ENCODE measurements at places on chromosomes 6 and 20.

GRCh38 chr20:44615169-44615791 lies 32.9 kb downstream of the PKIG start:
- no peak for DNase-seq

DNA sequence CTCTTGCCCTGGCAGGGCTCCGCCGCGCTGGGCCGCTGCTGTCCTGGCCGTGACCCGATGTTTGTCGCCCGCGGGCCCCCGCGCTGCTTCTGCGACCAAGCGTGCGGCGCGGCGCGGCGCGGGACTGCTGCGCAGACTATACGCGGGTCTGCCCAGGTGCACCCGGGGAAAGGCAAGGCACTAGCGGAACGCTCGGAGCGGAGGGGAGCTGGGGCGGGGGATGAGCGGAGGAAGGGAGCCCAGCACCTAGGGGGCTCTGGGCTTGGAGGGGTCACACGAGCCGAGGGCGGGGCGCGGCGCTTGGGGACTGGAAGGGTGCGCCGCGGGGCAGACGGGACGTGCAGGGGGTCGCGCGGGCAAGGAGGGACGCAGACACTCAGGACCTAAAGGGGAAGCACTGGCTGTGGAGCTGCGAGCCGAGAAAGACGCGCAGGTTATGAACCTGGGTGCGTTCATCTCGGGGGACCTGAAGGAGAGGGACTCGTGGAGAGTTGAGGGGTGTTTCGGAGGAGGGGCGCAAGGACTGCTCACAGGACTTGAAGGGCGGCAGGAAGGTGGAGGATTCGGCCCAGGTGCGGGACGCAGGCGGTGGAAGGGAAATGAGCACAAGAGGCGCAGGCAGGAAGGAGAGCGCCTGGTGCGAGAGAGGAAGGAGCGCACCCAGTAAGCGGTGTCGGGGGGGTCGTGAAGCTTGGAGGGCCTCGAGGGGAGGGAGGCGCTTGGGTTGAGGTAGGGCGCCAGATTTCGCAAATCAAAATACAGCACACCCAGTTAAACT lies 40.8 kb upstream of the ZNFX1 start:
- no peak for DNase-seq

- no peak for DNase-seq
Measured at GRCh38 chr6:158418501-158418900, 106.2 kb downstream of the TULP4 start.

DNA sequence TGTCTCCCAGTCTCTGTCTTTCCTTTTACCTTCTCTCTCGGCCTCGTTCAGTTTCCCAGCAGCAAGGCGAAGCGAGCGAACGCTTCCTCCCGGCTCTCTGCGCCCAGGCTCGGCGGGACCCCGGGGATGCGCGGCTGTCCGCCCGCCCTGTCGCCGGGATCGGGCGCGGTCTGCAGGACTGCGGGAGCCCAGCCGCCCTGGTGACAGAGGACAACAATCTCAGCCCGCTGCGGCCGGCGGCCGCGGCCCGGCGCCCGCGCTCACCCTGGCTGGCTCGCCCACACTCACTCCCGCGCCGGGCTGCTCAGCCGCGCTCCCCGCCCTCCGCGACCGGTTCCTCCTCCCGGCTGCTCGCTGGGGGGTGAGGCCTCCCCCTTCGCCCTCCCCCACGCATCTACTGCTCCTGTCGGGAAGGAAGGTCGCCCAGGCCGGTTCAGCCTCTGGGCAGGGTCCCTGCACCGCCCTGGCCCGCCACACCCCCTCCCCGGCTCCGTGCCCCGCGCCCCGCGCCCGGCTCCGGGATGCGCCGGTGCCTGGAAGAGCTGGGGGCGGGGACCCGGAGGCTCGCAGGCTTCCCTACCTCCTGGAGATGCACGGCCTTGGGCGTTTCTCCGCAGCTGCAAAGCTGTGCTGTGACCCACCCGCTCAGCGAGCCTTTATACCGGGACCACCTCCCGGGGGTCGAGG lies 410 bp downstream of the SYNE1 start:
- no peak for DNase-seq

DNA sequence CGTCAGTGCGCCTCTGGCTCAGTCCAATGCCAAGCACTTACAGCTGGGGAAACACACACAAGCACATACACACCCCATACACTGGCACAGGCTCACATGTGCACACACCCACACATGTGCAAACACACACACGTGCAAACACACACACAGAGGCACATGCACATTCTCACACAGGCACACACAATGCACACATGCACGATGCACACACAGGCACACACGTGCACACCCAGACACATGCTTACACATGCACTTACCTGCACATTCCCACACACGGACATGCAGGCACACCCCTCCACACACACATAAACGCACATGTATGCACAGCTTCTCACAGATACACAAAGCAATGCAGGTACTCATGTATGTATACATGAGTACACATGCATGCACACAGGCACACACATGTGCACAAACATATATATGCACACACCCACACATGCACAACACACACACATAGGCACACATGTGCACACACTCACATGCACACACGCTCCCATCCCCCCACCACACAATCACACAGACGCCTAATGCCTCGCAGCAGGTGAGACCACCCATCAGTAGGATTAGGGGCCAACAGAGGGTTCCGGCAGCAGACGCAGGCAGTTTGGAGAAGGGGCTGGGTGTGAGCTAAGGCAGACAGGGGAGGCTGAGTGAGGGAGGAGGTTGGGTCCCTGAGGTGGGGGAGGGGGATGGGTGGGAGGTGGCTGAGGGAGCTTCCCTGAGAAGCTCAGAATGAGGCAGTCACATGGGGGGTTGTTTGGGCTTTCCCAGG lies 71.2 kb upstream of the SLCO4A1 start:
- DNase-seq, result no peak

DNA sequence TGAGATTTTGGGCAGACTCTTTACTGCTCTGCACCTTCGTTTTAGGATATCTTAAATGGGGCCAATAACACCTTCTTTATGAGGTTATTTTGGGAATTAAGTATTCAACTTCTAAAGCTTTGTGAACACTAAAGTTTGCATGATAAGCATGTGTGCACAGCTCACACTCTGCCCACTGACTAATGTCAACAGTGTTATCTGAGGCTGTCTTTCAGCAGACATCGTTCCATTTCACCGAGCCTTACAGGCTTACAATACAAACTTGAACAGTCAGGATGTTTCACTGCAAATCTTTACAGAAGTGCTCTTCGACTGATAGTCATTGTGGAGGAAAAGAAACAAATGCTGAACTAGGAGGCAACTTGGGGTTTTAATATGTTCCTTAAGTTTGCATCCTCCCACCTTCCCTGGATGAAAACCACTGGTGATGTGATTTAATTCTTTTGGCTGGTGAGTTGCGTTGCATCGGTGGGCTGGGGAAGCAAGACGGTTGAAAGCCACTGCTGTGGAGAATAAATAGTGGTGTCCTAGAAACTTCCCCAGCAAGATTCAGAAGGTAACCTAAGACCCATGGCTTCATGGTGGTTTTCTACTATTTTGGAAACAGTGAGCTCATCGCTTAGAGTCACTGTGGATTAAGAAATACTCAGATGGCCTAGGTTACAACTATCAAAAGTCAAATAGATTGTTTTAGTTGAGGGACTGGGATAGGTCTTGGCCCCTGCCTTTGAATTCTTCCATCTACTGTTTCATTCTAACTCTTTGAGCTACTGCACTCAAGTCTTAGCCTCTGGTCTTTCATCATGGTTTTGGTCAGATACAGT lies 167.2 kb upstream of the MAP3K7 start:
- DNase-seq, result no peak

DNA sequence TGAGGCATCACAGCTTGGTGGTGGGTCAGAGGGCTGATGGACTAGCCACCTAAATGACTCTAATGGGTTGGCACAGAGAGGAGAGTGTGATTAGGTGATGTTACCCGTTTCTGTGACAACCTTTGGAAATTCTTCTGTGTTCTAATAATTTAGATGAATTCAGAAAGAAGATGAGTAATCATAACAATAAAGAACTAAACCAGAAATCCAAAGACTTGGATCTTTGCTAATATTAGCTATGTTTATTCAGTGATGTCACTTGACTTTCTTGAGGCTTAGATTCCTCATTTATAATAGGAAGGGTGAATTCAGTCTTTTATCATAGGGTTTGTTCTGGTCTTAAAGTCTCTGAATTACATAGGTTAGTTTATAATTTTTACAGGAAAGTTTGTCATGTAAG lies 19.9 kb downstream of the CRYBG1 start:
- DNase-seq, result no peak

DNA sequence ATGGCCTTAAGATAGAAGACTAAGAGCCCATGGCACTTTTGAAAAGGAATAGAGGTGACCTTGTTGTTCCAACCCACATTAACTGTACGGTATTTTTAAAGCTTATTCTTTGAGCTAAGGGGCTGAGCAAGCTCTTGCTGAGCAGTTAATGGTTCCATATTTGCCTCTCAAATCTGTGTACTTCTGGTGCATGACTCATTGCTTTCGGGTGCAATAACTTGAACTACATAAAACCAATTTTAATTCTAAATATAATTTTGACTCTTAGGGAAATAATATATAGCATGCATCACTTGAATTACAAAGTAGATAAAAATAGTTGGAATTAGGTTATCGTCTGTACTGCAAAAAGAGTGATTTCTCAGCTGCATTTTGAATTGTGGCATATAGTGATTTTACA lies 348.1 kb upstream of the CITED2 start:
- no peak for DNase-seq

DNA sequence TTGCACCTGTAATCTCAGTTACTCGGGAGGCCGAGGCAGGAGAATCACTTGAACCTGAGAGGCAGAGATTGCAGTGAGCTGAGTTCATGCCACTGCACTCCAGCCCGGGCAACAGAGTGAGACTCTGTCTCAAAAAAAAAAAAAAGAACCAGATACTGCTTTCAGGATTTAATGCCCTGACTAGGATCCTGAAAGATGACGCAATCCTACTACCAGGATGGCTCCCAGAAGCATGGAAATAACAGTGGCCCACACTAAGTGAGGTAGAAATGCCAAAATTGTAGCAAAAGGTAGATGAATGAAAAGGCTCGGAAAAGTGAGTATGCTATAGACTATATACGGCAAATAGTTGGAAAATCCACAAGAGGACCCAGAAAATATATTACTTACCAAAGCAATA lies 23.8 kb upstream of the KHDC1 start:
- no peak for DNase-seq

GRCh38 chr6:150492507-150492906 lies 107.2 kb upstream of the PLEKHG1 start:
- DNase-seq, result no peak

DNA sequence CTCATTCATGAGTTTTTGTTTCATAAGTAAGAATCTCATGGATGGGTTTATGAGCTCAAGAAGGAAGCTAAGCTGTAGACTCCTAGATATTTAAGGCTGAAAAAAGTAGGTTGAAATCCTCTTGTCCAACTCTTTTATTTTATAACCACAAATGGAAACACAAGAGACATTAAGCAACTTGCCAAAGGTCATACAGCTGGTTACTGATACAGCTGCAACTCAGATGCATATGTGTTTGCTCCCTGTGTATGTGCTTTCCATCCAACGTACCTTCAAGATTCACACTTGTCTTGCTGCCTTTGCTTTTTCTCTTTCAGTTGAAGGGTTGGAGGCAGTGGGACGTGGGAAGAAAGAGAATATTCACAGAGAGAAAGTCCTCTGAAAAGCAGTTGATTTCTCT lies 153.5 kb upstream of the STMND1 start:
- no peak for DNase-seq

DNA sequence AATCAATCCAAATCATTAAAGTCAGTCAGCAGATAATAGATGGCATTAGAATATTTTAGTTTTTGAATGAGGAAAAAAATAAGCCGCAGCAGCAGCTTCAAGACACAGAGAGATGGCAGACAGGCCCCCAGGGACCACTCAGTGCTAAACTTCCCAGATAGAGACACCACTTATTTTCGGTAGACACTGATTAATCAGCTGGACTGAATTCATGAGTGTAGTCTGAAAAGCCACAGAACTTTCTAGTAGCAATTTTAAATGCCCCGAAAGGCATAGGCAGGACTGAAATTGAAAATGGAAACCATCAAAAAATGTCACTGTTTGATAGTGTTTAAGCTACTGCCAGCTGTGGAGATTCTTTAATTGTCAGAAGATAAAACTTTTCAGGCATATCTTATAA lies 3.1 kb upstream of the CLDN20 start:
- DNase-seq, result no peak

DNA sequence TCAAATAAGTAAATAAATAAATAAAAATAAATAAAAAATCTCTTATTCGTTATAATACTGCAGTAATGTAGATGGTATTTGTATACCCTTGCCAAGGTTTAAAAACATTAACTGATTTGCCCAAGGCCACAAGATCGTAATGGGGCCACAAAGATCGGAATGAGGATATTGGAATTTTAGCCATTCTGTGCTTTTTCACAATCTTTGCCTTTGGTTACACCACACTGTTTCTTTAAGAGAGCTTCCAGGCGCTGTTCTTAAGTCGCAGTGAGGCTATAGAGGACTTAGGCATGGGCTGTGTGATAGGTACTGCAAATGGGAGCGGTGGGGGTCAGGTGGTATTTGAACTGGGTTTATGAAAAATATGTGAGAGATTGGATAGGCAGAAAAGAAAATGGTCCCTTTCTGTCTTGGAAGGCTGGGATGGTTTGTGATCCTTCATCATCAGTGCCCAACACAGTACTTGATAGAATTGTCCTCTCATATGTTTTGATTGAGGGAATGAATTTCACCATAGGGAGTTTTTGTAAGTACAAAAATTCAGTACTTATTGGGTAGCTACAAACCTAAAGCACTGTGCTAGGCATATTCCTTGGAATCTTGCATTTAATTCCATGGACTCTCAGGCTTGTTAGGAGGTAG lies 1.4 kb downstream of the NUS1 start:
- no peak for DNase-seq

GRCh38 chr6:167446046-167446445 lies 121.2 kb downstream of the TTLL2 start:
- no peak for DNase-seq

DNA sequence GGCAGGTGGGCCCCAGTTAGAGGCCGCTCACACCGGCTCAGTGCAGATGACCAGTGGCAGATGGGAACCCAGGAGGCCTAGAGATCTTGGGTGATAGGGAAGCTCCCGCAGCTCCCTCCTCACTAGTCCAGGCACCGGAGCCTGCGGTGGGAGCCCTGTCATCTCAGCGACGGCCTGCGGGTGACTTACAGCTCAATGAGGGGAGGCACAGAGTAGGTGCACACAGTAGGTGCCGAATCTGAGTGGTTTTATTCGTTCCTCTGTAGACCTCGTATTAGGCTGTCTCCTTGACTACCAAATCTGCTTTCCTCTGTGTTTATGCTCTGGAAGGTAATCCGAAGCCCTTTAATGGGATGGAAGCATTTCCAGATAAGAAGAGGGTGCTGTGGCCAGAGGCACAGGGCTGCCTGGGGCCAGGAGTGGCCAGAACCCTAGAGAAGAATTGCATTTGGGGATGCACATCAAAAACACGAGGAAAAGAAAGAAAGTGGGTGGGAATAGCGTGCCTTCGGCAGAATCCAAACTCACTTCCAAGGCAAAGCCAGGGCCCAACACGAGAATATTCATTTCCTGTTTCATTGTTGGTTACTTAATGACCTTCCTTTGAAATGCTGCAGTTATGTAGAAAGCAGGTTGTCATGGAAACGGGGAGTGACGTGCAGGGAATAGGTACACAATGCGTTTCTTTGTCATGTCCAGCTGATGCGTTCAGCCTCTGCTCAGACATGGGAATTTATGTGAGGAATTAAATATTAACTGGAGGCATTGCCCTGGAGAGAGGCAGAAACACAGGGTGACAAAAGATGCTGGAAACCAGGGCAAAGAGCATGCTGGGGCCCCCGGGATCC lies 24.7 kb downstream of the MYT1 start:
- peak; percentile 90 for DNase-seq
